Stimulated activated CD4-positive, alpha-beta T cell treated with anti-CD3 and anti-CD28 coated beads, Interleukin-1b, Interleukin-23, amount 100 ng/mL, for 1 hour (primary cell): ENCODE measurements at places on chromosomes 16 and 17.

DNA sequence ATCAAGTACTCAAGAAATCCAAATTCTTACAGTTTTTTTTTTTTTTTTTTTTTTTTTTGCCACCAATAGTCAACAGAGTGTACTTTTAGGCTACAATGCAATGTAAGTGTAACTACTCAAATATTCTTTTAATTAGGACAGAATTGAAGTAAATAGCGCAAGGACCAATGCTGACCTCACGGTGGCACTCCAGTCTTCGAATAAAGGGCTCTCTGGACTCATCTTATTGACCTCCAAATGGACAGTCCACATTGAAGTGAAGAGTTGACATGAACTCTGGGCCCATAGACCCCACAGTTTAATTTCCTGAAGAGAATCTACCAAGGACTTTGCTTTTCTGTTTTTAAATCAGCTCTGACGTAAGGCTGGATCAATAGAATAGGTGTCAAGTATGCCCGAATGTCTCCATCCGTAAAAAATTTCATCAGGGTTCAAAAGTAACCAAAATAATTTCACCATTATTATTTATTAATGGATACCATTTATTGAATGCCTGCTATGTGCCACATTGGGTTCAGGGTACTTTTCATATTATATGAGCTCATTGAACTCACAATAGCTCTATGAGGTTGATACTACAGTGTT, 7.3 kb upstream of the DDX52 start:
- DNase-seq: no peak

GRCh38 chr17:63688396-63689020, 11.4 kb downstream of the LIMD2 start:
- DNase-seq: no peak

DNA sequence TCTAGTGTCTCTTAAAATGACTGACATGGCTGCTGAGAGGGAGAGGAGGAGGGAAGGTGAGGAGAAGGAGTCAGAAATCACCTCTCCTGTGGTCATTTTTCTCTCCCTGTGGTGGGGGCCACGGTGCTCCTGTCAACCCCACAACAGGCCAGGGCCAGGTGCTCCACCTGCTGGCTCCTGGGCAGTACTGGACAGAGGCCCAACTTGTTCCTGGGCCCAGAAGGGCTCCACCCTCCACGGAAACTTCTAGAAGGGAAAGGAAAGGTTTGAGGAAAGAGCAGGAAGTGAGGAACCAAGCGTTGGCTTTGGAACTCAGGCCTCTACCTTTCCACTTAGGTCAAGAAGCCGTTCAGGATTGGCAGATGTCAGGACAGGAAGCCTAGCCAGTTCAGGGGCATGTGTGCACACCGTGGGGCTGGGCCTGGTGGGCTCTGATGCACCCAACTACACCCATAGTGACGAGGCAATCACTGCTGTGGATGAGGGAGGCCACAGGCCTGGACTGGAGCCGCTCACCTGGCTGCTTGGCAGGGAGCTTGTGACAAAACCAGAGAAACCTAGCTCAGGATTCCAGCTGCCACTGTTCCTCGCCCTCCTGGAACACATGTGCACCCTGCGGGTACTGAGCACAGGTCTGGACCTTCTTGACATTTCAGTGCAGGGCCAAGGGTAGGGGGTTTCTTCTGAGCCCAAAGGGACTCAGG, 36.1 kb downstream of the WNT3 start:
- no peak for DNase-seq

DNA sequence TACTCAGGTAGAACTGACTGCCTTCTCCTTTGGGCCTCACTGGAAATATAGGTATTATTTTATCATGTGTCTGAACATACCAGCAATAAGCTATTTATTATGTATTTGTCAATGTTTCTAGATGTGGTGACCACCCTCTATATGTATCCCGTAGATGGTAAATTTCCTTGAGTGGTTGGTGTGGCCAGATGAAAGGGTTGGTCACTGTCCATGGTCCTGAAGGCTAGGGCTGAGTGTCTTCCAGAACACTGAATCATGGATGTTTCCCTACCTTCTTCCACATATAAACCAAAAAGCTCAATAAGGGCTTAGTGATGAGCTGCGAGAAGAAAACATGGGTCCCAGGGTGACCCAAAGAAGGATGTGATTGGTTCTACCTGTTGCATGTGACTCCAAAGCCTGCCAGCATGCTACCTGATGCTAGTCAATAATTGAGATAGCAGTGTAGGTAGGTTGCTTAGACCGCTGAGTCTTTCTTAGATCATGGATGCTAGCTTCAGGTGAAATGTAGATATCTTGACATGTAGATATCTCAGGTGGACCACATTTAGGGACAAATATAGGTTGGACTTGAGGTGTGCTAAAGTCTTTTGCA, 150.3 kb downstream of the ASIC2 start:
- no peak for DNase-seq

DNA sequence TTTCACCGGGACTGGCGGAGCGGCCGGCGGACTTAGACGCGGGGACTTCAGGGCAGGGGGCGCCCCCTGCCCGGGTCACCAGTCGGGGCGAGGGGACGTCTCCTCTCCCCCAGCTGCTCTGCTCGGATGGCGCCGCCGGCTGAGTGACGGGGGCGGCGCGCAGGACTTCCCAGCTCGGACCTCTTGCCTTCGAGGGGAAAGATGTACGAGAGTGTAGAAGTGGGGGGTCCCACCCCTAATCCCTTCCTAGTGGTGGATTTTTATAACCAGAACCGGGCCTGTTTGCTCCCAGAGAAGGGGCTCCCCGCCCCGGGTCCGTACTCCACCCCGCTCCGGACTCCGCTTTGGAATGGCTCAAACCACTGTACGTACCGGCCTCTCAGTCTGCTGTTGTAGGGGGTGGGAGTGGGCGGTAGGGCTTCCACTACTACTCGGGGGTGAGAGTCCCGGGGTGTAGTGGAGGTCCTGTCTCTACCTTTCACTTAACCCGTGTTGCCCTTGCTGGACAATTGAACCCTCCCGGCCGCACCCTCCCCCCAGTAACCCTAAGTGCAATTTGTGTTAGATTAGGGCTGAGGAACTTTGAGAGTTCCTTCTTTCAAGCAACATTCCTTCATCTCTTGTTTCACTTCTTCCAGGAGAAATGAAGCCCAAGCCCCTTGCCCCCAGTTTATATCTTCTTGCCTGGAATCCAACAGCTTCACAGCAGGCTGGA, 21.9 kb downstream of the GJD3 start:
- no peak for DNase-seq

GRCh38 chr16:89090669-89091426, 2.8 kb upstream of the ACSF3 start:
- DNase-seq: no peak

DNA sequence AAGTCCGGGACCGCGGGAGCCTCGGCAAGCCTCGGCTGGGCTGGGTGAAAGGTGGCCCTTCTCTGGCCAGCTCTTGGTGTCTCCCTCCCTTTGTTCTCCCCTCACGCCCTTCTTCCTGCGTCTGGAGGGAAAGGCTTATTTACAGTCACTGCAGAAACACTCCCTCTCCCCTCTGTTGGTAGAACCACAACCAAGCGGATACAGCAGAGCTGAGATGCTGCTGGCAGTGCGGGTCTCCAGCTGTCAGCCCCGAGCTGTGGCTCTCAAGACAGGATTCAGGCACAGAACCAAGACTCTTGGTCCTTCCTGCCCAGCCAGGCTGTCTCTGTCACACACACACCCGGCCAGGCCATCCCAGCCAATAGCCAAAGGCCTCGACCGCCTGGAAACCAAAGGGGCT, 133.3 kb downstream of the ENGASE start:
- no peak for DNase-seq

DNA sequence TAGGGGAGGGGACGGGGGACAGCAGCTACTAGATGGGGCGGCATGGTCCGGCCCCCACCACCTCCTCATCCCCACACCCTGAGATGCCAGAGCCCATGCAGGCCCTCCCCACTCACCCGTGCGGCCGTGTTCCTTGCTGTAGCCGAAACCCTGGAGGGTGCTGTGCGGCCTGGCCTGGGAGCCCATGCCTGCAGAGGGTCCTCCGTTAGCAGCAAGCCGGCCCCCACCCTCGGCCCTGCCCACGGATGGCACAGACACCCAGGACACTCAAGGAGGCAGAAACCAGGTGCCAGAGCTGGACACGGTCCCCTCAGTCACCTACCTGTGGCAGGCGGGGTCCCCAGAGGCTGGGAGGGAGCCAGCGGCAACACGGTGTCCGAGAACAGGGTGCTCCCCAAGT, 5.5 kb downstream of the TEPSIN start:
- DNase-seq: no peak

GRCh38 chr16:3242709-3243108, 7.8 kb upstream of the ZNF200 start:
- DNase-seq: no peak

- no peak for DNase-seq
These were observed 100.9 kb downstream of the PARN start for GRCh38 chr16:14529010-14529669.

DNA sequence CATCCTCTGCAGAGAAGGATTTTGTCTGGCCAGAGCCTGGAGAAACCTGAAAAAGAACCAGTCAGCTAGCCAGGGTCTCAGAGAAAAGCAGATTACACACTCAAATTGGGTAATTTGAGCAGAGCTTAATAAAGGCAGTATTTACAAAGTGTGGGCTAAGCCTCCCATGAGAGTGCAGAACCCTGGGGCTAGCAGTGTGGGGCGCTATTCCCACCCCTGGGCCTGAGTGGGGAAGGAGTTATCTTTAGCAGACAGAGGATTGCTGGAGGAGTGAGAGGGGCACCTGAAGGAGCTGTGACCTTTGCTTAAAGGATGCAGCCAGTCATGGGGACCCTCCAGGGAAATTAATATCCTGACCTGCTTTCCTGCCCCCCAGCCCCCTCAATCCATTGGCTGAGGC, 46.2 kb downstream of the SNX20 start:
- no peak for DNase-seq

DNA sequence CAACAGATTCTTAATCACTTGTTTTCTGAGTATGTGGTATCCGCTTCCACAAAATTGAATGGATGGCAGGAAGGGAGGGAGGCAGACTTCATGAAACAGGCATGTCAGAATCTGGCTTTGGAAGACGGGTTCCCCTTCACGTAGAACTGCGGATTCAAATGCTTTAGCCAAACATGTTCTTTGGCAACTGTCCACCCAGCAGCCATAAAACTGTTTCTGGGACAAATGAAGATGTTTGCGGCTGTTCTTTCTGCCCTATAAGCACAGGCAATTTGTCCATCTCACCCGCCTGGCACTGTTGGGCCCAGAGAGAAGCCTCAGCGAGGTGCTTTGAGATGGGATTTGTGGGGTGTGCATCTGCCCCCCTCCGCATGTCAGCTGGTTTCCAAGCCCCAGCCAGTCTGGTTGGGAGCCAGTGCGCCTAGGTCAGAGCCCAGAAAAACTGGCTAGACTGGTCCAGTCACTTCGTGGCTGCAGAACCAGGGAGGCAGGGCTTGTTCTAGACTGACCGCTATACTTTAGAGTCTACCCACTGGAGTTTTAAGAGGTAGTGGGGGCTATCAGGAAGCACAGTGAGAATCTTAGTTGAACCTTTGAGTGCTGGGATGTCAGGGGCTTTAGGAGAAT, 6.3 kb downstream of the CRHR1 start:
- DNase-seq: no peak

DNA sequence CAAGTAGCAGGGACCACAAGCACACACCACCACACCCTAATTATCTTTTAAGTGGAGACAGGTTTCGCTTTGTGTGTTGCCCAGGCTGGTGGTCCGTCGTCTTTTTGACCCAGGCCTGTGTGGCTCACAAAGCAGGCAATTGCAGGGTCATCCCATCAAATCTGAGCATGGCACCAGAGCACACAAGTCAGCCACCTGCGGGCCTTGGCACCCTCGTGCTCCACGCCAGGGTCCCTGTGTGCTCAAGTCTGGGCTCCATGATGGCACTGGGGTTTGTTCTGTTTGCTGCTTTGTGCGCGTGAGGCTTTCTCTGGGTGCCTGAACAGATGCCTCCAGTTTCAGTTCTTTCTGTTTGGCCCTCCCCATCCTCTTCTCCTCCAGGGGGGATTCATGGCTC, 2.4 kb upstream of the CAPN15 start:
- DNase-seq: no peak

DNA sequence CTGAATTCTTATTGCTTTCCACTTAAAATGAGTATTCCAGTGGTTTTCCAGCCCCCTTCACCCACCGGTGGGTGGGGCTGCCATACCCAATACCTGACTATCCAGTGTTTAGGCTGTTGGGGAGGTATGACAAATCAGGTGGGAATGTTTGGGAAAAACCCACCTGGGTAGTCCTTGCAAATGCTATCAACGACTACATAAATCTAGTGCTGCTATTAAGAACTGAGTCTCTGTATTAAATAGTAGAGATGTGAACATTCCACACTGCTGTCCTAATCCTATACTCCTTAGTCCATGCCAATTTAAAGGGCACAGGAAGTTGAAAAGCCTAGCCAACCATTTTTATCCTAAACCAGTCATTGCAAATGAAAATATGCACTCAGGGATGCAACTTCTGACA, 126.6 kb downstream of the AXIN2 start:
- DNase-seq: no peak

GRCh38 chr16:84207251-84207650, 16.3 kb downstream of the ADAD2 start:
- DNase-seq: no peak

GRCh38 chr17:57523926-57524632, 221.0 kb downstream of the CCDC182 start:
- DNase-seq: no peak

DNA sequence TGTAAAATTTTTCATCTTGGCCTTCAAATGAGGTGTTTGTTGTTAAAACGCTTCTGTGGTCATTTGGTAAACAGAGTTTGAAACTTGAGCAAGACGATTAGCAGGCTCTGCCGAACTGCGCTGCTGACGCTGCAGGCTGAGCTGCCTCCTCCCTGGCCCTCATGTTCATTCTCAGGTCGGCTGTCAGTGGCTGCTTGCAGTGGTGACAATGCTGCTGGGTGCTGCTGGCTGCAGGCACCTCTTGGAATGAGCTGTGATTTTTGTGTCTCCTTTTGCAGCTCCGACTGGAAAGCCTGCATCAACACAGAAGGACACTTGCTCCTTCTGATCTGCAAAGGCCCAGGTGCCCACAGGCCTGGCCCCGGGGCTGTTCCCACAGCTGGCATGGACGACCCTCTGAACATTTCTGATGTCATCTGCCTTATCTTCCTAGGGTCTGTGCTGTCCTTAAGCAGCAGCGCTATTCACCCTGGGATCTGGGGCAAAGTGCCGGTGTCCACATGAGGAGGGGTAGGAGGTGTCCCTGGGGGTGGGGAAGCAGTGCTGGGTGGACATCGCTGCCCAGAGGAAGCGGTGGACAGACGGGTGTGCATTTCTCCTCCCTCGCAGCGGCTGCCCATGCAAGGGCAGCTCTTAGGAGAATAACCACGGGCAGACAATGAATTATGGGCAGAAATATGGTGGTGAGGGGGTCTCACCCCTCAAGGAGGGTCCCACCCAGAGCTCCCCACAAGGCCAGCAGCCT, 23.1 kb upstream of the OSGIN1 start:
- DNase-seq: no peak
